ENCODE measurements at places on chromosomes 5 and 9.

DNA sequence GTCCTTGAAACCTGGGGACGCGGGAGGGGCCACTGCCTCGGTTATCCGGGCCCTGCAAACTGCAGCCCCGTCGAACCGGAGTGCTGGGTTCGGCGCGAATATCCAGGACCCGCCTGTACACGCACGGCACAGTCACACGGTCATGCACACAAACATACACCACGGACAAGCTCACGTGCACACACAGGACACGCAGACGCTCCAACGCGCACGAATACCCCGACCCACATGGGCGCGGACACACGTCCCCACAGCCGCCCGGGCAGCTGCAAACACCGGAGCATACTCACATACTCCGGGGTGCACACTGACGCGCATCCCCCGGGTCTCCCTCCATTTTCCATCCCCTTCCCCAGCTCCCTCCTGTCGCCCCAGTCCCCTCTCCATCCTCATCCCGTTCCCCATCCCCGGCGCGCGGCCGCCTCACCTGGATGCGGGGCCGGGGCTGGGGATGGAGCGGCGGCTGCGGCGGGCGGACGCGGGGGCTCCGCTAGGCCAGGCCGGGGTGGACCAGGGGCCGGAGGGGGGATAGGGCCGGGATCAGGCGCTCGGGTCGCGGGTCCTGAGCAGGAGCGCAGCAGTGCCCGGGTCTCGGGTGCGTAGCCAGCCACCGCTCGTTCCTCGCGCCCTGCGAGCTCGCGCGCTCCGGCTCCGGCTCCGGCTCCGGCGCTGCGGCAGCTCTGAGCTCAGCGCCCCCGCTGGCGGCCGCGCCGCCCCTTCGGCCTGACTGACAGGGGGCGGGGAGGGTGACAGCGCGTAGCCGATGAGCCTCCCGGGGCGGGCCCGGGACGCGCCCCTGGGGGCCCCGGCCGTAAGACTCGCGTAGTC, at the start of the genes EIF4E1B and SNCB:
TSS of gene EIF4E1B (plus strand) at position 823 of the 828 bp plus-strand sequence. CDS start 12,113 bp downstream, outside the sequence.
TSS of gene SNCB (minus strand) at position 682 of the 828 bp plus-strand sequence. CDS start 880 bp downstream, outside the sequence.
- peaks cover 40% of the 10 kb centered on the region for H3K4me1 ChIP-seq
- DNase-seq = peak; percentile 46
- H3K27me3 ChIP-seq = peaks cover 92% of the 10 kb centered on the region
- H3K36me3 ChIP-seq = no peaks in the 10 kb centered on the region
- peak within 1 kb of the TSS; percentile 27 for H3K4me3 ChIP-seq

DNA sequence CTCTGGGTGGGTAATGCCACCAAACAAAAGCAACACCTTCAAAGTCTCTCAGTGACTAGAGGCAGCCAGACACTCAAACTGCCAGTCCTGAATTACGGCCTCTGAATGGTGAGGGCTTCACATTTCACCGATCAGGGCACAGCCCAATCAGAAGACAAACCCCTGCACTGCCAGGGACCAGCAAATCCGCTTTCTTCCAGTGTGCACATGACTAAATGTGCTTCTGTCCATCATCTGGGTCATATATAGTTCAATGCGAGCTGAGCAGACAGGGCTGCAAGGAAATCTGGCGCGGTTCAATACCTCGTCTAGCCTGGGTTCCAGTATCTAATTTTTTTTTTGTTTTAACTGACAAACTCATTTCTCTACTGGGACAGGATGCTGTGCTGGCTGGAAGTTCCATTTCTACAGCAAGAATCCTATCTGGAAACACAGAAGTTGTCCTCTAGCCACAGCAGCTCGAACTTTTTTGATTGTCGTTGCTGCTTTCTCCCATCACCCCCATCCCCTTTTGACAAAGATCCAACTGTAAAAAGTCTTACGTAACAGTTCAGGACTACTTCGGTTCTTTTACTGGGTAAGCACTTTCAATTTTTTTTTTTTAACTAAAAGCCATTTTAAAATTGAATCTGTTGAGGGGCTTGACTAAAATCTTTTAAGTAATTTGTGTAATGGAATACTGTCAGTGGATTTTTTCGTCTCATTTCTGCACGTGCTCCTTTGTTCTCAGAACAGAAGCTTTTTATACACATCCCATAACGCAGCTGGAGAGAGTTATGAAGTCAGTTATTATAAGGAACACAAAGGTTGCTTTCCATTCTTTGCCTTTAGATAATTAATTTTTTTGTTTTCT, 112.7 kb downstream of the NR6A1 start:
- H3K36me3 ChIP-seq = peaks cover 25% of the 10 kb centered on the region
- peak; percentile 78 for DNase-seq
- H3K4me3 ChIP-seq = peak overlapping the region; percentile 85

- DNase-seq = no peak
- H3K36me3 ChIP-seq = peaks cover 8% of the 10 kb centered on the region
- H3K27ac ChIP-seq = no peak overlapping the region
These were observed 75.1 kb upstream of the SPRY4 start for GRCh38 chr5:142399891-142400290.

GRCh38 chr5:137300411-137301240, 198.5 kb downstream of the SPOCK1 start:
- no peaks in the 10 kb centered on the region for H3K4me1 ChIP-seq
- DNase-seq = no peak
- H3K4me3 ChIP-seq = no peak overlapping the region
- H3K27me3 ChIP-seq = peaks cover 13% of the 10 kb centered on the region
- H3K27ac ChIP-seq = no peak overlapping the region

- no peaks in the 10 kb centered on the region for H3K4me1 ChIP-seq
- H3K27me3 ChIP-seq = no peaks in the 10 kb centered on the region
- no peak overlapping the region for H3K4me3 ChIP-seq
- H3K27ac ChIP-seq = no peak overlapping the region
- no peak for DNase-seq
These were observed 8.6 kb downstream of the GOLGA1 start for GRCh38 chr9:124932333-124932732.

All from Calu3 (cell line).